CD4-positive, CD25-positive, alpha-beta regulatory T cell (primary cell): ENCODE measurements at places on chromosomes 7 and 10.

GRCh38 chr7:55517191-55517633 is 55.1 kb downstream of the VOPP1 start:
- DNase-seq: peak; percentile 23

GRCh38 chr7:102413091-102413490 is 16.9 kb downstream of the PRKRIP1 start:
- no peak for DNase-seq

DNA sequence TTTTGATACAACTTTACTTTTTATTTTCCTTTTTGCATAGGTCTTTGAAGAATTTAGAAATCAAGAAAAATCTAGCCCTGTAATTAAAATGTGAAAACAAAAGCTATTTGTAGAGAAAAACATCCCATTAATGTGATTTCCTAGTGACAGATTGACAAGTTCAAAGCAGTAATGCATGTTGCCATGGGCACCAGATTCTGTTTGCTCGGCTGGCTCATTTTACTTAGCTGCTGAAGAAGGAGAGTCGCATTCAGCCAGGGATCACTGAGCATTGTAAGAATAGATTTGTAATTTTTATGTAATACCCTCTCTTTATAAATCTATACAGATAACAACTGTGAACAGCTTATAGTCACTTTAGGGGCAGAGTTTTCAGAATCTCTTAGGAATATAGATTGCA is 28.5 kb downstream of the DNAJB9 start:
- DNase-seq: no peak

- no peak for DNase-seq
Measured at GRCh38 chr10:10796774-10797415, 220.8 kb upstream of the CELF2 start.

DNA sequence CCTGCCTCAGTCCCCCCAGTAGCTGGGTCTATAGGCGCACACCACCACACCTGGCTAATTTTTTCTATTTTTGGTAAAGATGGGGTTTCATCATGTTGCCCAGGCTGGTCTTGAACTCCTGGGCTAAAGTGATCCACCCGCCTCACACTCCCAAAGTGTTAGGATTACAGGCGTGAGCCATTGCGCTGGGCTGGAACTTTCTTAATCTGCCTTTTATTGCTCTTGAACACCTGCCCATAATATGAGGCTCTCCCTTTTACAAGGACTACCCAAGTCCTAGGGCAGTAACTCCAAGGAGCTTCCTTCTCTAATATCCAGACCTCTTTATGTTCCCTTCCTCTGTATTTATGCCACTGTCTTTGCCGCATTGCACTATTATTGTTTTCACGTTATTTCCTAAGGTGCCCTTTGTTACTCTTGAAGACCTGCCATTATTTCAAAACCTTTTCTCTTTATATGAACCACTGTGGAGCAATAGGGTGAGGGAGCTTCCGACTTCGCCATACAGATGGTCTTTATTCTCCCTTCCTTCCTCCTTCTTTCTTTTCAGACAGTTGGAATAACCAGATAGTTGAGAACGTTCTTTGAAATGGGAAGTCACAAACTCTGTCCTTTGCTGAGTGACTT is 36.3 kb upstream of the TCF7L2 start:
- no peak for DNase-seq

GRCh38 chr7:29612596-29612995 is 49.0 kb downstream of the PRR15 start:
- DNase-seq: no peak

GRCh38 chr10:132593389-132593788 is 55.8 kb downstream of the INPP5A start:
- DNase-seq: peak; percentile 59

DNA sequence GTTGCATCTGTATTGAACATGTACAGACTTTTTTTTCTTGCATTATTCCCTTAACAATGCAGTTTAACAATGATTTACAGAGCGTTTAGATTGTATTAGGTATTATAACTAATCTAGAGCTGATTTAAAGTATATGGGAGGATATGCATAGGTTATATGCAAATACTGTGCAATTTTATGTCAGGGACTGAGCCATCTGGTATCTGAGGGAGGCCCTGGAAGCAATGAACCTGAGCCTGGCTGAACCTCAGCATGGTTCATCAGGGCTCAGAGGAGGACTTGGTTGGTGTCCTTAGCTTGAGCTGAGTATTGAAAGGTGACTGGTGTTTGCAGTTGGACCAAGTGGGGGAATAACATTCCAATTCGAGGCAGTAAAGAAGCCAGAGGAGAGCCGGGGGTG is 4.8 kb downstream of the ADCK2 start:
- no peak for DNase-seq
